ENCODE measurements at places on chromosomes 13 and 19. TPM values are rescaled to one million over a fixed set of nuclear protein-coding genes. Genes with fewer than 3 reads are reported as not detected.
A peak's percentile ranks its signal among the peaks of the same experiment; 100 is the strongest.

Gene IFNL2
- not detected for polyA plus RNA-seq

Gene DMAC2
- 56.8 TPM for polyA plus RNA-seq

Gene KASH5
- polyA plus RNA-seq, result not detected

Gene THSD8
- not detected for polyA plus RNA-seq

Gene LILRB3
- 0.49 TPM for polyA plus RNA-seq

- H3K27ac ChIP-seq, result no peak overlapping the region
- H3K36me3 ChIP-seq, result no peaks in the 10 kb centered on the region
- H3K27me3 ChIP-seq, result no peaks in the 10 kb centered on the region
- no peak overlapping the region for H3K4me3 ChIP-seq
- no peaks in the 10 kb centered on the region for H3K4me1 ChIP-seq
- no peak for DNase-seq
These were observed 229.1 kb upstream of the TSHZ3 start for GRCh38 chr19:31578326-31578725.

DNA sequence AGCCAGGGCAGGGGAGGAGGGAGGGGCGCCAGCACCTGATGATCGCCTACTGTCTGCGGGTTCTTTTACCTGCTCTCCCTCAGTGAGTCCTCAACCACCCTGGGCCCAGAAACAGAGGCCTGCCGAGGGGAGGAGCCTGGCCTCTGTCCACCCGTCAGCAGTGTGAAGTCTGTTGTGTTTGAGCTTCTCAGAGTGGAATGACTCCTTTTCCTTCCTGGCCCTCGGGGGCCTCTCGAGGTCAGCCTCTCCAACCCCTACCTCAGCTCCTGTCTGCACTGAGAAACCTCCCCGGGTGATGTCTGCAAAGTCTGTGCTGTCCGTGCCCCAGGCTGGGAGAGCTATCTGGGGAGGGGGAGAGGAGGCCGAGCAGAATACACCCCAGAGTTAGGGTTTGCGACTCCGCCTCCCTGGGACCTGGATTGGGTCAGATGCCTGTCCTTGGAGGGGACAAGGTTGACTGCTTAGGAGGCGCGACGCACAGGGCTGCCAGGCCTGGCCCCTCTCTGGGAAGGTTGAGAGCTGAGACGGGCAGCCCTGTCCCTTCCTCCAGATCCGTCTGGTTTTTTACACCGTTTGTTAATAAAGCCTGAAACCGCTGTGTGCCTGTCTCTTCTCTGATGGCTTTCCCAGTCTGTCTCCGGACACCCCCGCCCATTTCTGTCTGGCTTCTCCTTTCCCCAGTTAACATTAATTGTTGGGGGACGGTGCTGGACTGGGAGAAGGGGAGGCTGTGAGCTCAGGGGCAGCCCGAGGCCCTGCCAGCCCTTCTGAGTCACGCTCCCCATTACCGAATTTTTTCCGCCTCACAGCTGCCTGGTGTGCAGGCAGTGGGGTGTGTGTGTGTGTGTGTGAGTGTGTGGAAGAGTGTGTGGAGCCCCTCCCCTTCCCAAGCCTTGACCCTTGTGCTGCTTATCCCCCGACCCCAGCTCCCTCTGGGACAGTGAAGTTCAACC lies 989 bp upstream of the SSC5D start:
- no peak overlapping the region for H3K4me3 ChIP-seq
- DNase-seq, result no peak
- no peaks in the 10 kb centered on the region for H3K36me3 ChIP-seq
- H3K4me1 ChIP-seq, result peaks cover 10% of the 10 kb centered on the region
- no peaks in the 10 kb centered on the region for H3K27me3 ChIP-seq
- H3K27ac ChIP-seq, result peak overlapping the region; percentile 57

- no peak overlapping the region for H3K27ac ChIP-seq
- no peak overlapping the region for H3K4me3 ChIP-seq
- H3K36me3 ChIP-seq, result no peaks in the 10 kb centered on the region
- H3K4me1 ChIP-seq, result peaks cover 39% of the 10 kb centered on the region
- H3K27me3 ChIP-seq, result peaks cover 8% of the 10 kb centered on the region
- DNase-seq, result peak; percentile 49
These were observed 7.6 kb upstream of the ERFL start for GRCh38 chr19:41935760-41936415.

- no peak overlapping the region for H3K27ac ChIP-seq
- H3K4me1 ChIP-seq, result no peaks in the 10 kb centered on the region
- no peaks in the 10 kb centered on the region for H3K36me3 ChIP-seq
- no peaks in the 10 kb centered on the region for H3K27me3 ChIP-seq
- H3K4me3 ChIP-seq, result no peak overlapping the region
These were observed 56.5 kb downstream of the CDK8 start for GRCh38 chr13:26310470-26310869.

- H3K27me3 ChIP-seq, result no peaks in the 10 kb centered on the region
- no peaks in the 10 kb centered on the region for H3K36me3 ChIP-seq
- no peak overlapping the region for H3K27ac ChIP-seq
- DNase-seq, result peak; percentile 28
- peak overlapping the region; percentile 55 for H3K4me3 ChIP-seq
These were observed 3.5 kb downstream of the LYPD5 start for GRCh38 chr19:43798546-43799409.
